Motor neuron (in vitro differentiated cells): ENCODE measurements at places on chromosomes 7 and 10. TPM values are rescaled to one million over a fixed set of nuclear protein-coding genes. Genes with fewer than 3 reads are reported as not detected.

Gene H2AZ2
- total RNA-seq: 58.6 and 68.6 TPM in 2 replicates

Gene SLC13A1
- 0.10 TPM in 1 of 2 replicates, not detected in the other for total RNA-seq

Gene AIFM2
- 7.8 TPM in 2 replicates for total RNA-seq

Gene KLF14
- 0.38 and 0.68 TPM in 2 replicates for total RNA-seq

Gene RABGEF1
- 15.0 and 15.1 TPM in 2 replicates for total RNA-seq

- no peak for ATAC-seq
Observed at GRCh38 chr10:122850705-122851640, 5.3 kb upstream of the CUZD1 start.

DNA sequence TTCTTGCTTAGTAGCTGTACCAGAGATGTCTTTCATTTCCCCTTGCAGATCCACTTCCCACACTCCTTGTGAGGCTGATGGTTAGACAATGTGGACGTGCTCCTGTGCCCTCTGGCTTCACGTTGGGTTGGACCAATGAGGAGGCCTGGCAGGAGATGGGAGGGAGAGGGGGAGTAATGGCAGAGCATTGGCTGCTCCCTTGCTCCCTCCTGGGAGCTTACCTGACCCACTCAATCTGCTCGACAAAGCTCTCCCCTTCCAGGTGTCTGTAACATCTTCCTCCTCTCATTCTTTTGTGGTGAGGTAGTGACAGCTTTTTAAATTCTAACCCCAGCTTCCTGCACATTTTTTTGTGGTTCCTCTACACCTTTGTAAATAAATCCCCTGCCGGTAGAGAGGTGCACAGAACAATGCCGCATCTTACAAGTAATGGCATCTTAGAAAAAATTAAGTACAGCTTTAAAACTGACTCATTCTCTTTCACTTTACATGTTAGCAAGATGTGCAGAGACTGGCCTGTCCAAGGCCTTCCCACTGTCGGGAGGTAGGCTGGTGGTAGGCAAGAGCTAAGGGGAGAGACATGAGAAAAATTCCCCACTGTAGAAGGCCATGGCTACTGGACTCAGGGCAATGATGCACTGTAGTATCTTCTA is 134.3 kb downstream of the HTR7 start:
- ATAC-seq: no peak

DNA sequence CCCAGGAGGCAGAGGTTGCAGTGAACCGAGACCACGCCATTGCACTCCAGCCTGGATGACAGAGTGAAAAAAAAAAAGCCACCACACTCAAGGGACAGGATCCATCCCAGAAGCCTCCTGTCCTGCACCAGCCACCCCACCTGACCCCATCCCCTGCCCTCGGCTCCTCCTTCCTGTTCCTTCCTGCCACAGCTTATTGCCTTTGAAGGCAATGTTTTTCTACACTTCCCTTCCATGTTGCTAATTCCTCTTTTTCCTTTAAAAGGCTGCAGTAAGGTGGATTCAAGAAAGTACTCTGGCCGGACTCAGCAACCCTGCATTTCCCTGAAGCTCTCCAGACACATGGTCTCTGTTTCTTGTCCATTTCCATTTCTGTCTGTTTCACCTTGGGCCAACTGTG is 80.9 kb downstream of the FAM171A1 start:
- no peak for ATAC-seq

DNA sequence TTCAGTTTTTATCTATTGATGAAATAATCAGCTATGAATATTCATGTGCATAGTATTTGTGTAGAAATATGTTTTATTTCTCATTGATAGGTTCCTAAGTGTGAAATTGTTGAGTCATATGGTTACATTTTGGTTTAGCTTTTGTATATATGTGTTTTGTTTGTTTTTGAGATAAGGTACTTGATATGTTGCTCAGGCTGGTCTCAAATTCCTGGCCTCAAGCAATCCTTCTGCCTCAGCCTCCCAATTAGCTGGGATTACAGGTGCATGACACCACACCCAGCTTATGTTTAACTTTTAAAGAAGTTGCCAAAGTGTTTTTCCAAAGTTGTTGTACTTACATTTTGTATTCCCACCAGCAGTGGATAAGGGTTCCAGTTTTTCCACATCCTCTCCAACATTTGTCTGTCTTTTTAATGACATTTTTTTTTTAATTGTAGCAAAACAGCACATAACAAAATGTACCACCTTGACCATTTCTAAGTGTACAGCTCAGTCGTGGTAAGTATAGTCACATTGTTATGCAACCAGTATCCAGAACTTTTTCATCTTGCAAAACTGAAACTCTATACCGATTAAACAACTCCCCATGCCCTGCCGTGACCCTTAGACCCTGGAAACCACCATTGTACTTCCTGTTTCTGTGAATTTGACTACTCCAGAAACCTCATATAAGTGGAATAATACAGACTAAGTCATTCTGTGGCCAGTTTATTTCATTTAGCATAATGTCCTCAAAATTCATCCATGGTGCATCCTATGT is 12.6 kb upstream of the UBE2D1 start:
- no peak for ATAC-seq

DNA sequence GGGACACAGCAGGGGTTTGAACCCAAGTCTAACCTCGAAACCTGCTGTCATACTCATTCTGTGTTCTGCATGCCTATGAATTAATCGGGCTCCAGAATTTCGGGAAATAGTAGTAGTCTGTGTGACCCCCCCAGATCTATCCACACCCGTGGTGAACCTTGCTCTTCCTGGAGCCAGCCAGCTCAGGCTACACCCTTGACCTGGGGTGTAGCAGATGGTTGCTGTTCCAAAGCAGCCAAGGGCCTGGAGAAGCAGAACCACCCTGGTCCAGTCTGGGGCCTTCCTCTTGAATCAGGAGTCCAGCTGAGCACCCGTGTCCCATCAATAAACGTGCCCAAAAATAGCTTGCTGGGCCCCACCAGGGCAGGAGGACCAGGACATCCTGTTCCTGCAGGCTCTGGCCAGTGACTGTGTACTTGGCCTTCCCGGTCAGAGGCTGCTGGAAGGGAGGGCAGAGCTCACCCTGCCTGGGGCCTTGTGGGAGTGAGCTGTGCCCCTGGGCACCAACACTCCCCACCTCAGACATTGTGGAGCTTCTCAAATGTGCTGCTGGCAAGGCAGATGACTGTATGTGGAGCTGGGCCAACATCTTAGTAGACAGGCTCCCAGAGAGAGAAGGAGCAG is 101.2 kb upstream of the ZNF716 start:
- no peak for ATAC-seq

DNA sequence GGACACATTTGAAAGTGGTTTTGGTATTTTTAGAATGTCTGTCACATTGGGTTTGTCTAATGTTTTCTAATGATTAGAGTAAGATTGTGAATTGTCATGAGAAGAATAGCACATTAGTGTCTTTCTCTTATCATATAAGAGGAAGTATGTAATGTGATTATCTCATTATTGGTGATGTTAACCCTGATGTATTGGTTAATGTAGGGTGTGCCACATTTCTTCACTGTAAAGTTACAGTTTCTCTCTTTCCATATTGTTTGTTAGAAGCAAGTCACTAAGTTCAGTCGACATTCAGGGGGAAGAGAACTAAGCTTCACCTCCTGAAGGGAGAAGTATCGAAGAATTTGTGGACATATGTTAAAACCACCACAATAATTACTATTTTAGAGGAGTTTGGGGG is 56.3 kb upstream of the DNAH11 start:
- ATAC-seq: no peak

GRCh38 chr7:33558549-33559323 is 346.6 kb upstream of the BMPER start:
- ATAC-seq: peak; percentile 66

DNA sequence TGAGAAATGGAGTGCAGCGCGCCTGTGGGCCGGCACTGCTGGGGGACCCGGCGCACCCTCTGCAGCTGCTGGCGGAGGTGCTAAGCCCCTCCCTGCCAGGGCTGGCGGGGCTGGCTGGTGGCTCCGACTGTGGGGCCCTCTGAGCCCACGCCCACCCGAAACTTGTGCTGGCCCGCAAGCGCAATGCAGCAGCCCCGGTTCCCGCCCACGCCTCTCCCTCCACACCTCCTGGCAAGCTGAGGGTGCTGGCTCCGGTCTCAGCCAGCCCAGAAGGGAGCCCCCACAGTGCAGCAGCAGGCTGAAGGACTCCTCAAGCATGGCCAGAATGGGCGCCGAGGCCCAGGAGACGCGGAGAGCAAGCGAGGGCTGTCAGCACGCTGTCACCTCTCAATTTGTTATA is 1063.0 kb upstream of the AUTS2 start:
- no peak for ATAC-seq
